A549 (cell line): ENCODE measurements at places on chromosomes 5 and 9.

DNA sequence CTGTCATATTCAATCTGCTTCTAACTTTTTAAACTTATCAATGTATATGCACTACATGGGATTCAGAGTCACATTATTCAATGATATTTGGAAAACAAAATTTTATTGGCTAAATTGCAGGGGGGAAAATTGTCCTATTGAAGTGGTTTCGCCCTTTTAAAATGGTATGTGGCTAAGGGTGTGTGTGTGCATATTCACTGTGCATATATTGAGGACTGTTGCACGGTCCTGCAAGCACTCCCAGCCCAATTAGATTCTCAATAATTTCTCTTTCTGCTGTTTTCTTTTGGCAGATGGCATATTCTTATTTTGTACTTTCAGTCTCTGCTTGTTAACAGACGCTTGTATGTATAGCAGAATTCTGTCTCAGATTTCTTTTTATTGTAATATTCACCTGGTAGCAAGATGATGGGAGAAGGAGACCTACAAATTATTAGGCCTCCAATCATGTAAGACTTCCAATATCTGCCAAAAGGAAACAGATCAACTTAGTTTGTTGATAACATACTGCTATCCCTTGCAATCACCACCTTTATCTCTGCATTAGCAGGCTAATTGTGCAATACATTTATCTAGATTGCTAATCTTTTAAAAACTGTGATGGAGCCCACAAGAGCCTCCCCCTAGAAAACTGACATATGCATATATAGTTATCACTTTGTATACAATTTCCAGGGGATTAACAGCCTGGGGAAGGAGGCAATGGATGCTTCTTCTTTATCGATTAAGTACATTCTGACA lies 411.5 kb downstream of the PLK2 start:
- no peak for DNase-seq

- no peak for DNase-seq
These were observed 17.3 kb downstream of the LPCAT1 start for GRCh38 chr5:1506242-1507013.

GRCh38 chr5:150065886-150066285 lies 20.5 kb downstream of the CSF1R start:
- DNase-seq, result no peak

GRCh38 chr5:36214436-36214835 lies 27.3 kb downstream of the NADK2 start:
- DNase-seq, result no peak

GRCh38 chr9:34653151-34654072 lies 1.4 kb downstream of the IL11RA start:
- DNase-seq, result no peak

- DNase-seq, result no peak
These were observed 35.5 kb upstream of the GLRX start for GRCh38 chr5:95858023-95858461.

GRCh38 chr9:128160603-128160987 lies 530 bp downstream of the BBLN start:
- DNase-seq, result no peak

- no peak for DNase-seq
These were observed 32.7 kb upstream of the SLC9A3 start for GRCh38 chr5:556909-557441.

DNA sequence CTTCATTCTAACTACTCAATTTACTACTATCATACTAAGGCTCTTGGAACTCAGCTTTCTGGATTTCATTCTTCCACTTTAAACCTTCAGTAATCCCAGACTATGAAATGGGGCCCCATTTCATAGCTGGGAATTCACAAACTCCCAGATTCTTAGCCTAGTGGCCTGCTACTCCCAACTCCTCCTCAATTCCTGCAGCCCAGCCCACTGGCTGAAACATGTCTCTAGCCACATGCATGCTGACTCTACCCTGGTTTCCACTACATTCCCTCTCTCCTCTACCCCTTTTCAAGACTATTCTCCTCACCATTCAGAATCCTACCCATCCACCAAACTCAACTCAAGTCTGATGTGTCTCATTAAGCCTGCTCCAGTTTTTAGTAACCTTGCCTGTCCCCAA lies 370.6 kb downstream of the BNC2 start:
- DNase-seq, result no peak

DNA sequence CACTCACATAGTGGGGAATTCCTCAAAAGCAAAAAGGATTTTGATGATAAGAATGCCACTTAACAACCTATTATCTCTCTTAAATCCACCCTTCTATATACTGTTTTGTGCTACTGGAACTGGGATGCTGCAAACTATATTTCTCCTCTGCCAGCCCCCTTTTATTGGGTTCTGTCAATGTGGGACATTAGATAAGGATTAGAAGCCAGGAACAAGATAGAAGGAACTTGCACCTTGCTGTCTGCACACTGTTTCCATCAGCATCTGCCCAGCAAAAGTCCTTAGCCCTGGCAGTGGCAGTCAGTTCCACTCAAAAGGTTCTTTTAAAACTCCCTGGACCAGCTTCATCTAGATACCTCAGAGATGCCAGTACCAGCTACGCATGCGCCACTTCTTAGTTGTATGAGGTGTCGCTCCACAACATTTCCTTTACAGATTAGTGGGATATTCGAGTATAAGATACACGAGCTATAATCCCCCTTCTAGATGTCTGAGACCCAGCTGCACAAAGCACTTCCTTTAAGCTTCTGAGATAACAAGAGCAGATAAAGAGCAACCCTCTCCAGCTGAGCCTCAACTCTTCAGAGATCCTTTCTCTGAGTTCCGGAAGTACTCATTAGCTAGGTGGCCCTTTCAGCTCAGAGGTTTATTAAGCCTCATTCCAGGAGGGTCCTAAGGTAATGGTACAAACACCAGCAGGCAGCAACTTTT lies 45.3 kb downstream of the CERT1 start:
- DNase-seq, result no peak

- DNase-seq, result no peak
These were observed 2.0 kb downstream of the CYFIP2 start for GRCh38 chr5:157267761-157268480.

DNA sequence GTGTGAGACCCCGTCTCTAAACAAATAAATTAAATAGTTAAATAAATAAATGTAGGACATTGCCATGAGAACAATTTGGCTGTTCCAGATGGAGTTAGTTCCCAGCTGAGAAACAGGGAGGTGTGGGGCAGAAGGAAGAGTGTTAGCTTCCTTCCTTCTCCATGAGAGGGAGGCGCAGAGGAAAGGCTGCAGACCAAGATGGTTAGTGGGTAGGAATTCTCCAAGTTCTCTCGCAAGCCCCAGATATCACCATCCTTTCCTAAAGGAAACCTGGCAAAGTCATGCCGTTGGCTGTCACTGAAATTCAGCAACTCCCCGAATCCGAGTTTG lies 33.1 kb upstream of the RAB14 start:
- DNase-seq, result no peak

DNA sequence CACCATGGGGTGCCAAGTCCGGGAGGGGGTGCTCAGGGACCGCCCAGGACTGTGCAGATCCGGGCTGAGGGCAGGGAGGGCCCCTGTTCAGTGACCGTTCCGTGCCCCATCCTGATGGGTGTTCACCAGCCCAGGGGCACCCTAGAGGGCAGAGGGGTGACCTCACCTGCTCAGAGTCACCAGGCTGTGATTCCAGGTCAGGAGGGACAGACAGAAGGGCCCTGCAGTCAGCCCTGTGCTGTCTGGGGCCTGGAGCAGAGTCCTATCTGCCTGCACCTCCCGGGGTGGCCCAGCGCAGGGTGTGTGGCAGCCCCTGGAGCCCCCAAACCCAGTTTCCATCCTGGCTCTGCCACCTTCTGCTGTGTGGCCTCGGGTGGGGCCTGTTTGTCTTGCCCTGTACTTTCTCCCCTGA lies 241.9 kb downstream of the PBX3 start:
- no peak for DNase-seq

DNA sequence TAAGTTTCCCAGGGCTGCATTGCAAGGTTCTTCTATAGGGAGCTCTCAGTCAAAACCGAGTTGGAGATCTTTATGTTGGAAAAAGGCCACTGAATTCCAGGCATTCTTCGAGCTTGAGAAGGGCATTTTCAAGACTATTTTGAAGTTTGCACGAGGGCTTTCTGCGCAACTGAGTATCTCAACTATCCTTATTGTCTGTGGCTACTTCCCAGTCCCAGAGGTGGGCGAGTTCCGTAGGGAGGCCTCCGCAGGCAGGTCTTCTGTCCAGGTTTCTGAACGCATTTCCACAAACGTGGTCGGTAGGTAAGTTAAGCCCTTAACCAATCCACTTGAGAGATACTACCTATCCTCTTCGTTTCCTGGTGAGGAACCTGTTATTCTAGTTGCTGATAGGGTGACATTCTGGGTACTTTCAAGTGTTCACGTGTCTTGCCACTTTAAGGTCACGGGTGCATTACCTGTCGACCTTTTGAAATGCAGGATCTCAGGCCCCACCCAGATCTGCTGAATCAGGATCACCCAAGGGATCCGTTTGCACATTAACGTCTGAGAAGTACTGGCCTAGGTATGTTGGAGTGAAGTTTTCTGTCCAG lies 51.4 kb upstream of the TJP2 start:
- DNase-seq, result no peak

DNA sequence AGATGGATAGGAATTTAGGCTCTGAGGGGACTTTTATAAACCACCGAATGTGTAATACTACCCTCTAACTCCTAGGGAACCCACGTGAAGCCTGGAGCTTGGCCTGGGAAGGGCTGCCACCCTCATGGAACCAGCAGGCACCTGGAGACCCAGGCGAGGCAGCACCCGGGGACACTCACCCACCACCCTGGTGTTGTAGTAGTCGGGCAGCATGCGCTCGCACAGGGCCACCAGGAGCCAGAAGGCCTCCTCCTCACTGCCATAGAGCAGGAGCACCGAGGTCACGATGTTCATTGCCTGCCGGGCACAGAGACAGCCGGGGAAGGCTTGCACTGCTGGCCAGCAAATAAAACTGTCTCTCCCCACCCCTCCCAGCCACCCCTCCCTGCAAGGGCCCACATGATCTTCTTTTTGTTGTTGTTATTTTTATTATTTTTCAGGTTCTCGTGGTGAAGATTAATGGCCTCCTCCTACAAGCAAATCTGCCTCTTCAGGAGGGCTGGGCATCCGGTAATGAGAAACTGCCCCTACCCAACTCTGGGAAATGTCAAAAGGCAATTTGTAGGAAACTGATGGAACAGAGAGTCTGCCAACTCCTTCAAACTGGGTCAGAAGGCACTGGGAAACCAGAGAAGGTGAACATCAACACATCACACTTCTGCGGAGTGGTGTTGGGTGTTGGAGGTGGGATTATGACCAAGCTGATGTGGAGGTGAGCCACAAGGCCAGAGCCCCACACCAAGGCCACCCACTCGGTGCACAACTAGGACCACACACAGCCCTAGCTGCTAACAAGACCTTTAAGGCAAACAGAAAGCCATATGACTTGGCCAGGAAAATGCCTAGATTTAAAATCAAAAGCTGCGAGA lies 17.4 kb upstream of the MRNIP start:
- no peak for DNase-seq

GRCh38 chr5:17192191-17192590 lies 25.2 kb upstream of the BASP1 start:
- DNase-seq, result no peak

- no peak for DNase-seq
These were observed 1486.8 kb upstream of the C9orf72 start for GRCh38 chr9:29060041-29060440.

DNA sequence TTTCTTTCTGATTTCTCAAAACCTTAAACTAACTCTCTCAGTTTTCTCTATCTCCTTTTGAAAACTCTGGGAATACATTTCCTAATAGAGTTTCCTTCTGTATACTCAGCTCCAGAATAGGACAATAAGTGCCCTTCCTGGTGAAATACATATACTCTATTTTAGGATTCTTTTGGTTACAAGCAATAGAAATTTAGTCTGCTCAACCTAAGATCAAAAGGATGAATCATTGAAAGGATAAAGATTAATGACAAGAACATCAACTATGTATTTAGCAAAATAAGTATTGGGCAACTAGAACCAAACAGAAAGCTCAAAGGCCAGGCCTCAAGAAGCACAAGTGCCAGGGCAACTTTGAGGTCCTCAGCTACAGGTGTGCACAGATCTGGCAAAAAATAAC lies 127.1 kb downstream of the ADAMTSL1 start:
- no peak for DNase-seq

GRCh38 chr5:58926541-58926935 lies 343.7 kb downstream of the RAB3C start:
- DNase-seq, result no peak

GRCh38 chr9:35048511-35048910 lies 23.9 kb downstream of the VCP start:
- no peak for DNase-seq

DNA sequence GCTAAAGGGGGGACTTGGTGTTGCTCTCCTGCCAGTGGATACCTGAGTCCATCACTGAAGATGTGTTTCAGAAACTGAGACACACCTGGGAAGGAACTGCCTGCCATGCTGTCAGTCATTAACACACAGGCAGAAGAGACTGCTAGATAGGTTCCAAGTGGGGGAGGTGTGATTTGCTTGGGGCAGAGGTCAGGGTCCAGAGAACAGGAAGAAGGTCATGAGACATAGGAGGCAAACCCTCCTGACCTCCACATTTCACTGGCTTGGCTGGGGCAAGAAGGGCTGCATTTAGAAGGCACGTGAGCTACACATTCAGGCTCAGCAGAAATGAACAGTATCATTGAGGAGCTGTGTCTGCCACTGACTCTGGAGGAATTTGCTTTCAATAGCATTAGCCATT lies 215.8 kb downstream of the HSPA4 start:
- DNase-seq, result no peak

DNA sequence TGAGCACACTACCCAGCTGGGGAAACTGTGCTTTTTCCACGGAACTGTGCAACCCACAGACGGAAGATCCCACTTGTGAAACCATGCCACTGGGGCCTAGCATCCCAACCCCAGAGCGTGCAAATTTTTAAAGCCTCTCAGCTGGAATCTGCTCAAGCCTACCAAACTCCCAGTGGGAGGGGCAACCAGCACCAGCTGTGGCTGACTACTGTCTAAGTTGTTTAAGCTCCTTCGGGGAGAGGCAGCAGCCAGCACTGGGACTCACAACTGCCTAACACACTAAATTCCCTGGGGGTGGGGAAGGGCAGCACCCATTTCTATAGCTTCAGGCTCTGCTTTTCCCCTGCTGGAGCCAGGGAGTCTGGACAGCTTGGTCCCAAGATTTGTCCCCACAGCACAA lies 287.6 kb upstream of the MSX2 start:
- DNase-seq, result no peak

- DNase-seq, result no peak
These were observed 2.4 kb downstream of the SYK start for GRCh38 chr9:90803860-90804593.
